ENCODE measurements at places on chromosomes 16 and 17.

- peak; percentile 78 for DNase-seq
Measured at GRCh38 chr17:41801374-41802271, 10.1 kb downstream of the P3H4 start.

DNA sequence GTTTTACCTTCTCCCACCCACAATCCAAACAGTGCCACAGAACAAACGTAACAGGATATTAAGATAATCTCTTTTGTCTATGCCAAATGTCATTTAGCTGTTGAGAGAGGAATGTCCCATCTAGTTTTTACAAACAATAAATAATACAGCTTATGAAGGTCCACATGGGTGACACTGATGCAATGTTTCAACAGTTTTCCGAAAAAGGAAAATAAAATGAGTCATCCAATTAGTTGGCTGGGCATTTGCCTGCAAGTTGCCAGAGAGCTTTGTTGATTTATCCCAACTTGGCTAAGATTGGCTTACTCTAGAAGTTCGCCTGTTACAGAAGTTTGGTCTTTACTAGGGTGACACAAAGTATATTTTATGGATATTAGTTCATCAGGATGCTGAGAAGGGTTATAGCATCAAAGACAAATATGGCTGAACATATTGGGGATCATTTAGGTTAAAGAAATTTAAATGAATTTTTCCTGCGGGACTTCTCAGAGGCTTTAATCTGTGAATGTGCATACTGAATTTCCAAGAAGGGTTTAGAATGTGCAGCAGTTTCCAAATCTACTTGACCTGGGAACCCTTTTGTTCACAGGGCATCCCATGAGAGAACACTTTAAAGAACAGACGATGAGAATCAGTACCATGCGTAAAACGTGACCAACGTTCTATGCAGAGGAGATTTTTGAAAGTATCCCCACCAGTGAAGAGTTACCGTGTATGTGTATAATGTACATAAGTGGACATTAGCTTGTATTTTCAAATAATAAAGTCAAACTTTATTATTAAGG, 73.1 kb downstream of the CDH13 start:
- DNase-seq = no peak

DNA sequence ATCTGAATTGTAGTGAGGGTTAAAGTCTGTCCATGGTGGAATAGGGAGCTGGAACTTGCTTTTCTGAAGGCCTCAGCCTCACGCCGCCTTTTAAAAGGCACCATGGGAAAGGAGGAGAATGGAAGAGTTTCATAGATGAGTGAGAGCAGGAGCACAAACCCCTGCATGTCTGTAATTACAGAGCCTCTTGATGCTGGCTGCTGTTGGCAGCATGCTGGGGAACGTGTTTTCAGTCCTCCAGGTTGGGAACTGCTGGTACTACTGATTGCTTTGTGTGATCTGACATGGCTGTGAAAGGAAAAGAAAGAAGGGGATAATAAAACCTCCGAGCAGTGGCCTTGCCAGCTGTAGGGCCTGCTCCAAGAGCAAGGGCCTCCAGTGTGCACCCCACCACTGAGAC, 16.8 kb upstream of the DYNLL2 start:
- no peak for DNase-seq

DNA sequence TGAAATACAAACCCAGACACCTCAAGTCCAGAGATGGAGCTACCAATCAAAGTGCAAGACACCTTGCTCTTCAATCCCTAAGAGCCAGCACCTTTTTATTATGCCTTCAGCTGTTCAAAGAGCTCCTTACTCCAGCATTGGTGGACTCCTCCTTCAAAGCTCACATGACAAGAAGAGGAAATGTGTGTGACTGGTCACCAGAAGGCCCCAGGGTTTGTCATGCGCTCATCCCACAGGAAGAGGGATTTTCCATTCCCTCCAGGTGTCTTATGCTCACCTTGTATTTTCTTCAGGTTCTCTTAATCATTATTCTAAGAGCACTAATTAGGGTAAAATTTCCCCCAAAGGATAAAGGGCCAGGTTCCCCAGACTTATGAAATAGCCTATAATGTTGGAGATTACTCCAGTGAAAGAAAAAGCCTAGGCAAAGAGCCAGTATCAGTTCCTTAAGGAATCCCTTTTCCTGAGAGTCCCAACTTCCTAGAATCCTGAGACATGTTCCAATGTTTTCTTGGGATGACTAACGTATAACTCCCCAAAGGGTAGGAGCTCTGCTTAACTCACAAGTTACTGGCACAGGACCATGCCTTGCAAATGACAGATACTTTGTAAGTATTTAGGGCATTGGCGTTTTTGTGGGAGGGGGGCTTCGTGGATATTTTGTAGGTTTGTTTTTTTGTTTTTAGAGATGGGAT, 56.9 kb upstream of the SOX9 start:
- DNase-seq = no peak

DNA sequence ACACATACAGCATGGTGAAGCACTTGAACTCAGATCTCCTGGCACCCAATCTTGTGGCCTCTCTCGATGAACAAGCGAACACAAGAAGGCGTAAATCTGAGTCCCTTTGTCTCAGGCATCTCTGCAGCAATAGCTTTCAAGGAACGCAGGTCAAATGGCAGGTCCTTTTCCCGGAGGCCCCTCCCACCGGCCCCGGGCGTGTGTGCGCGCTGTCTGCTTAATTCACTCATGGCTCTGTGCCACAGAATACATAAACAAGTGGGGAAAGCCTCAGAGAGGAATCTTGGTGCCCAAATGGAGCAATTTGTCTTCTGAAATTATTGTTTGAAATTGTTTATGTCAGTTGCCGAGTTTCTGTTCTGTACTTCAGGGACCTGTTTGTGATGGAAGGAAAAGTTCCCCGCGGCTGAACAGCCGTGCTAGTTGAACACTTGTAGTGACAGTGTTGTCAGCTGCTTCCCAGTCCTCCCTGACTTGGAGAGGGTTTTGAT, 14.8 kb downstream of the MYOCD start:
- DNase-seq = no peak
